NCI-H1436 (cell line): ENCODE measurements at places on chromosomes 3 and 15.

- DNase-seq, result no peak
These were observed 2.0 kb downstream of the RAB7A start for GRCh38 chr3:128727996-128728395.

- no peak for DNase-seq
These were observed 415.4 kb downstream of the MAGI1 start for GRCh38 chr3:65623362-65623761.

DNA sequence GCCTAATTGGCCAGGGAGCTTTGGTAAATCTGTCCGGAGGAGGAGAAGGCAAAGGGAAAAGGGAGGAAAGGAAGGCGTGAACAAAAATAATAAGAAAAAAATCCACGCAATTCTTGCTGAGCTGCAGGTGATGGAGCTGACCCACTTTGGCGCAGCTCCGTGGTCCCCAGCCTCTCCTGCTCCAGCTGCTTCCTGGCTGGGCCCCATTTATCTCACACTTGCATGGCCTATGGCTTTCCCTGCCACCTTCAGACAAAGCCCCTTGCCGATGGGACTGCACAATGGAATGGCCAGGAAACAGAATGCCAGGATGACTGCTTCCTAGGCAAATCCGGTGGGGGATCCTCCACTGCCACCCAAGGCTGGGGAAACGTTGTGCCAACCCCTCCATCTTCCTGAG, 6.9 kb downstream of the INSYN1 start:
- DNase-seq, result no peak

DNA sequence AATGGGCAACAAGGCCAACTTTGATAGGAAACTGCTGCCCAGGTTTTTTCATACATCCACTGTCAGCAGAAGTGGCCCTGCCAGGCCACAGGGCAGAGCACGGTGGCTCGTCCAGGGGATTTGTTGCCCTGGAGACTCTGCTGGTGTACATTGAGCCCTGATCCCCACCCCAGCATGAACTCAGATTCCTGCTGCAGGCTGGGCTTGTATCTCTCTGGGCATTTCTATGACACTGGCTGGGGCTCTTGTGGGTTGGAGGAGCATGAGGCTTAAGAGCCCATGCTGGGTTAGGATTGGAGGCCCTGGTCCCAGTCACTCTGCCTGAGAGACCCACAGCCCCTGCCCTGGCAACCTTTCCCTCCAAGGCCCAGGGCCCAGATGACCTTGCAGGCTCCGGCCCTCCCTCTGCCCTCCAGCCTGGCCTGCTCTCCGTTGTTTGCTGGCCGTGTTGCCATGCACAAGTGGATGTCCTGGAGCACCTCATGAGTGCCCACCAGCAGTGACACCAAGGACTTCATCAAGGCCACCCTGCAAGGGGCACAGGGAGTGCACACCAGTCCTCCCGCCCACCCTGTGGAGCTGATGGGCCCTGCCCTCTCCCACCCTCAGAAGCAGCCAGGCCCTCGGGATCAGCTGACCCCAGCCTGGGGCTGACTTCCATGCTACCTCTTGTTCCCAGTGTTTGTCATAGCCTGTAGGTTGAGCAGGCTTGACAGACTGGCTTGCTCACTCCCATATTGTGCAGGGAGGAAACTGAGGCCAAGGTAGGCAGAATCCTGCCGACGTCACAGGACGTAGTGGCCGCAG, 58.2 kb downstream of the ZNF445 start:
- no peak for DNase-seq

DNA sequence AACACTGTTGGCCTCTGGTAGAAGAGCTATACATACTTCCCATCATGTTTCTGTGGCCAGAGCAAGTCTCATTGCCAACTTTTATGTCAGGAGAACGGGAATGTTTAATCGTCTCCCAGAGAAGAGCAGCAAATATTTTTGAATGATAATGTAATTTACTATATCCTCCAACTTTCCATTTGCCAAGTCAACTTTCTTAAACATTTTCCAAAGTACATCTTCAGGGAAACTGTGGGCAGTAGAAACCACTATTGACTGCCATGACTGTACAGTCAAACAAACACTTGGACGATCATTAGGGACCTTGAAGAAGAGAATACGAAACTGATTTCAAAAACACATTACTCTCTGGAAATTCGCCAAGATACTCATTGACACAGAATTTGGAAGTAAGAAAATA, 201.5 kb downstream of the GABRB3 start:
- no peak for DNase-seq

- DNase-seq, result peak; percentile 14
These were observed 204.9 kb downstream of the STAG1 start for GRCh38 chr3:136547293-136547692.

DNA sequence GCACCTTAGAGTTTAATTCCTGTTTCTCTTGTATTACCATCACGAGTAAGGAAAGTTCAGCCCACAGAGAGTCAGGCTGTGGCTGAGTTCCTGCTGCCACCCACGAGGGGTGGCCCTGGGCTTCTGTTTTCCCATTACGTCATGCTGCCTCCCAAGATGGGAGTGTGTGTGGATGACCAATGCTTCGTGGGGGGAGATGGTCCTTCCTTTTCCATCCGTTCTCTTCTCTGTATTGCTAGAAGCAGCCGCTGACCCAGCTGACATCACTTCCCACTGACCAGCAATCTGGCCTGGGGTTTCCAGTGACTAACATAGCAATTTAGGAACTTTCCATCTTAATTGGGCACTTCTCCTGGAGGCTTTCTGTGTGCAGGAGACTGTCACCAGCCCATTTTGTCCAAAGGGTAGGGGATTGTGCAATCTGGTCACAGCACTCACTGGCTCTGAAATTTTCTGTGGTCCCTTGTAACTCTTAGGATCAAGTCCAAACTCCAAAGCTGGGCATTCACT, 9.3 kb downstream of the IRAK2 start:
- no peak for DNase-seq

DNA sequence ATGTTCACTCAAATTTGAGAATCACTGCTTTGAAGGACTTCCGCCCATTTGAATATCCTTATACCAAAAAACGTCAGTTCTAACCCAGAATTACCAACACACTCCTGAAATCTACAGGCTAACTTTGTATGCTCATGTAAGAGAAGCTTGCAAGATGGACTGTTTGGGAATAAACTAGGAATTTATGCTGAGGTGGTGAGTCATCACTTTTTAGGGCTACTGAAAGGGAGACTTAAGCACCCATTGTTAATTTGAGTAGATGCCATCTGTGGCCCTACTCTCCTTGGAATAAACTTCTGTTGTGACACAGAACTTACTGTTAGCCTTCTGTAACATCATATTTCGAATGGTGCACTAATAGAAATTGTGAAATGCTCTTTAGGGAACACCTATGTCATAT, 74.6 kb downstream of the FGF12 start:
- no peak for DNase-seq

DNA sequence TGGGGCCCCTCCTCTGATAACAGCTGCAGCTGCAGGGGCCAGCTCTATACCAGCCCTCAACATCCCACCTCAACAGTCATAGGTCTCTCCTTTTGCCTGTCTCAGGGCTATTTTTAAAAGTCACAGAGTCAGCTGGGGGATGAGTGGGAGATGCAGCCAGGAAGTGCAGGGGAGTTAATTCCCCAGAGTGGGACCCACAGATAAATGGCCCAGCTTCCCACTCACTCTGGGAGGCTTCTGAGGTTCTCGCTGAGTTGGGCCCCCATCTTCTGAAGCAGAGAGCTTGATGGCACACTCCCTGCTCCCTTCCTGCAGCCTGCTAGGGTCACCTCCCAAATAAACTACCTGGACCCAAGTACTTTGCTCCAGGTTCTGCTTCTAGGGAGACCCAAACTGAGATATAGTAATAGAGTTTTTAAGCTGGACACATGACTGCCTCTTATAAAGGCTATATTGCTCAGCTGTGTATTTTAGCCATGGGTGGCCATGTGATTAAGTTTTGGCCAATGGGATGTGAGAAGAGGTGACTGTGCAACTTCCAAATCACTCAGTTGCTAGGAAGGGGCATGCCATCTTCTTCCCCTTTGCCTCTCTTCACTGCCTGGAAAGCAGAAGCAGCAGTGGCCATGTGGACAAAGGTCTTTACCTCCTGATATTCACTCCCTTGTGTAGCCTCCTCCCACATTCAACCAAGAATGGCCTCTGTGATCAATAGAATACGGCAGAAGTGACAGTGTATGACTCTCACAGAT, 15.5 kb upstream of the VIPR1 start:
- DNase-seq, result no peak

GRCh38 chr3:111547631-111548030, 5.6 kb downstream of the CD96 start:
- DNase-seq, result no peak

DNA sequence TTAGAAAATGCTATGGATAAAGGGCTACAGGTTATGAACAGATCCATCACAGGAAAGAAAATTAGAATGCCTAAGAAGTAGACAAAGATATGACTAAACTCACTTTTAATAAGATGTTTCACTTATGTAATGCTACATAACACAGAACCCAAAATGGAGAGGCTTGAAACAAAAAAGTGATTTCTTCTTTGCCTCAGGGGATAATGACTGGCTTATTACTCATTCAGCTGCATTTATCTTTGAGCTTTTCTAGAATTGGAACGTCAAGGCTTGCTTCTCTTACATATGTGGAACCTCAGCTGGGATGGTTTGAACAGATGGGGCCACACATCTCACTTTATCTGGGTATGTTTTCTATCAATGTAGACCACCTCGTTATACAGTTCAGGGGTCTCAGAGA, 120.6 kb upstream of the EPHA3 start:
- no peak for DNase-seq

DNA sequence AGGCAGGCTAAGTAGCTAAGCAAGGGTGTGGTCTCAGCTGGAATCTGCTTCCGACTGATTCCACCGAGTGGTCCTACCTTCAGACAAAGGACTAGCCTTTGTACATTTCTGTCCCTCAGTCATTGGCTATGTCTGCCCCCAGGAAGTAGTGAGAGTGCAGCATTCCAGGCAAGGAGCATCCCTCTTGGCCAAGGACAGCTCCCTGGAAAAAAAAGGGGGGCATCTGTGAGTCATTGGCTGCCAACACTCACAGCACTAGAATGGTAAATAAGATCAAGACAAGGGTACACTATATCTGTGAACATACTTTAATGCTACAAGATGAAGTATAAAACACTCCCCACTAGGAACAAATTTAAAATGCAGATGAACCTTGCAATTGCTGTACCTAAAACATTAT, 66.8 kb downstream of the STAC start:
- DNase-seq, result no peak

- no peak for DNase-seq
These were observed 139.3 kb downstream of the FILIP1L start for GRCh38 chr3:99974989-99975388.

DNA sequence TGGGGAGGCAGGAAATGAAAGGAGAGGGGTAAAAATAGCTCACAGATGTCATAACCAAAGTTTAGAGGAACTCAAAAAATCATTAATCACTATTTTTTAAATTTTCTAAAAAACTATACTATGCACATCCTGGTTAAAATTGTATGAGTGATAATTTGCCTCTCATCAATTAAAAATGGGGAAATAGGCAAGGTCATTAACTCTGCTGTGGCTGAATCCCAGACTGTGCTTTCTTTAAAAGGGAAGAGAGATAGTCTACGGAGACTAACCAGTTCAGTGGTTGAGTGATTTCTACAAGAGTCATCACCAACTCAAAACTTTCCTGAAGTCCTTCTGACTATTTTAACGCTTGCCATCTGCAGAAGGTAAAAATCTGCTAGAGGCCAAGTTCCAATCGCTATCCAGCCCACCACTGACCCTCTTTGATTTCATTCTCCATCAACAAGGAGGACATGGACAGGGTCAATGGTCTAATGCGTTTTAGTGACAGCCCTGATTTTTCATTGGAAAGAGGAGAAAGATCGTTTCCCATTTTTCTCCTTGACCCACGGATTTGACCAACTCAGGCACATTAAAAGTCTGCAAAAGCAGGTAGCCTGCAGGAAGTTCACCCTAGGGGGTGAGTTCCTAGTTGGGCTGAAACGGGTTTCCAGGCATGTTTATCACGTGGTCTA, 850 bp downstream of the SUCLG2 start:
- no peak for DNase-seq

- DNase-seq, result no peak
These were observed 5.9 kb downstream of the EIF2AK4 start for GRCh38 chr15:39939487-39940452.

- no peak for DNase-seq
These were observed 205.7 kb upstream of the EIF1B start for GRCh38 chr3:40103829-40104228.

DNA sequence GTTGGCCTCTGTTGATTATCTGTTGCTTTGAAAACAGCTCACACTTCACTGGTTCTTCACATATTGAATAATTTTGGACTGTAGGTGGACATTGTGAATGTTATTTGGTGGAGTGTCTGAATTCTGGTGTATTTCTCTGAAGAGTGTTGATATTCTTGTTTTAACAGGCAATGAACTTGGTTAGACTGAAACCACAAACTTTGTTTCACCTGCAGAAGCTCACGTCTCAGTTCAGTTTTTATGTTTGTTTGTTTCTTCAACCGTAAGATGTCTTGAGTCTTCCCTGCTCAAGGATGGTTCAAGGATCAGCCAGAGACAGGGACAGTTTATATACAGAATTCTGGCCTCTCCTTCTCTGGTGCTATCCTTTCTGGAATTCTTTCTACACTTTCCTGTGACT, 43.6 kb downstream of the C3orf20 start:
- DNase-seq, result no peak

DNA sequence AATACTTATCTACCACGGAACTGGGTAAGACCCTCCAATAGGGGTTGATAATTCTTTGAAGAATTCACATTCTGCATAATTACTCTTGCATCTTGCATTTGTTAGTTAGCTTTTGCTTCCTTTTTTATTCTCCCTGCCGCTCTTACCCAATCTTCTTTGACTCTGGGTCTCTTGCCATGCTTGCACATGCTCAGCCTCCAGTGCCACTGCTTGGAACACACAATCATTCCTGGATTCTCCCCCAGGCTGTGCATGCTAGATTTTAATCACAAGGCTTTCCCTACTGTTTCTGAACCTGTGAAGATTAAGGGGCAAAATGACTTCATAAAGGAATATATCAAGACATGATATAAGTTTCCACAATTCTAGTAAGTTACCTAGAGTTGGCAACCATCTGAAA, 133.1 kb downstream of the IL1RAP start:
- DNase-seq, result no peak

GRCh38 chr3:59810606-59811005, 760.8 kb upstream of the CFAP20DC start:
- no peak for DNase-seq

DNA sequence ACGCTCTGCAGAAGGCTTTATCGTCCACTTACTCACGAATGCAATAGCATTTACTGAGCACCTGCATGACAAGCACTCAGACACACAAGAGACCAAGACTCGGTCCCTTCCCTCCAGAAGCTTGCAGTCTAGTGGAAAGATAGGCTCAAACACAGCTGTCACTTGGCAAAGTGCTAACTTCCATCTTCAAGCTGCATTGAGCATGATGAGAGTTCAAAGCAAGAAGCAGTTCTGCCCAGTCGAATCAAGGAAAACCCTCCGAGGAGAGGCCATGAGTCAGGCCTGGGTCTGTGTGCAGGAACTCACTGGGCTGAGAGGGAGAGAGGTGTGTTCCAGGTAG, 51.5 kb downstream of the C3orf20 start:
- DNase-seq, result no peak

- no peak for DNase-seq
These were observed 58.5 kb downstream of the ST8SIA2 start for GRCh38 chr15:92452143-92452542.
